CD4-positive, alpha-beta T cell treated with Interleukin-4 for 1 hour (primary cell): ENCODE measurements at places on chromosomes 4 and X.

GRCh38 chr4:158189422-158189821 is 16.6 kb upstream of the GASK1B start:
- no peak for DNase-seq

GRCh38 chr4:70326052-70326451 is 8.7 kb upstream of the CABS1 start:
- DNase-seq = no peak

GRCh38 chr4:101104312-101105052 is 242.8 kb downstream of the PPP3CA start:
- no peak for DNase-seq

GRCh38 chr4:169791527-169792156 is 33.9 kb upstream of the HPF1 start:
- peak; percentile 5 for DNase-seq

DNA sequence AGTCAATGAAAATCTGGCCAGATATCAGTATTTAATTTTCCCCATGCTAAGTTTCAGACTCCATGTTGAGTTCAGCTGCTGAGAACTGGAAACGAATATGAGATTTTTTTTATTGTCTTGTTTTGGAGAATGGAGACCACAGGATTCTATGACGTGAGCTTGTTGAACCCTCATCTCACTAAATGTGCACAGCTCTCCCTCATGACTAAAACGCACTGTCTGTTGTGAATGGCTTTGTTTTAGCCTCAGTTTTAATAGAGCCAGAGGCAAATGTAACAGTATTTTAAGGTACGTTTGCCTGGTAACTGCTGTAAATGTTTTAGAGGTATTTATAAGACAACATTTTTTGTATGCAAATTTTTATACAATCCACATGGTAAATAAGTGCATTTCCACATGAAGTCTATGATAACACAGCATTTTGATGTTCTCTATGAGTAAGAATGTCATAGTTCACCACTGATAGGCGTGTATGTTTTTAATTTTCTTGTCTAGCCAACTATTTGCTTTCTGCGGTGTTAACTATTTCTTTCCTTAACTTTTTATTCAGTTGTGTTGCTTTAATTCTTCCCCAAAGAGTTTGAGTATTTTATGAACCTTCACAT is 1159.3 kb upstream of the TENM3 start:
- DNase-seq = no peak

GRCh38 chr4:125891597-125892258 is 577.0 kb downstream of the FAT4 start:
- no peak for DNase-seq

DNA sequence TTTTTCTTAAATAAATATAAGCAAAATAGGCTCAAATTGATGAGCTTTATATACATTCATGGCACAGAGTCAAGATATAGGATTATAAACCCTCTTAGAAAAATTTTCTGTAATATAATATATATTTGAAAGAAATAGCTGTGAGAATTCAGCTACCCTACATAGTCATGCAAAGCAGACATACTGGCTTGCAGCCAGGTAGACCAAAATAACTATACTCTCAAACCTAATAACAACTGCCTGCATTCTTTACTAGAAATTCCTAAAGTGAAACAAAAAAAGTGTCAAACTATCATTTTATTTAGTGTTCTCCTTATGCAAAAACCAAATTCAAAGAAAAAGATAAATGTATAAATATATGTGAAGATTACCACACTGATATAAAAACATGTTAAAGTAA is 1390.2 kb downstream of the C4orf33 start:
- no peak for DNase-seq

DNA sequence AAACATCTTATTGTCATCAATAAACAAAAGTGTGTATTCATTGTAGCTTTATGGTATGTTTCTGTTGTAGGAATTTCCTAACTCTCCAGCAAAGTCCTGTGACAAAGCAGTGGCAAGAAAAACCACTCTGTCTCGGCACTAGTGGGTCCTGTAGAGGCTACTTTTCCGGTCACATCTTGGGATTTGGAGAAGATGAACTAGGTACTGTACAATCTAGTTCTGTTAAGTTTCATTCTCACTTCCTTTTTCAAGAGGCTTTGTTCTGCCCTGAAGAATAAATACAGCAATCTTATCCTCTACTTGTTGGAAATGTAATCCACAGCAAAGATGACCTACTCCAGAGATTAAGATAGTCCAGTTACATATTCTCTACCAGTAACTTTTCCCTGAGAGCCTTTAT is 69.3 kb downstream of the HHIP start:
- DNase-seq = no peak

DNA sequence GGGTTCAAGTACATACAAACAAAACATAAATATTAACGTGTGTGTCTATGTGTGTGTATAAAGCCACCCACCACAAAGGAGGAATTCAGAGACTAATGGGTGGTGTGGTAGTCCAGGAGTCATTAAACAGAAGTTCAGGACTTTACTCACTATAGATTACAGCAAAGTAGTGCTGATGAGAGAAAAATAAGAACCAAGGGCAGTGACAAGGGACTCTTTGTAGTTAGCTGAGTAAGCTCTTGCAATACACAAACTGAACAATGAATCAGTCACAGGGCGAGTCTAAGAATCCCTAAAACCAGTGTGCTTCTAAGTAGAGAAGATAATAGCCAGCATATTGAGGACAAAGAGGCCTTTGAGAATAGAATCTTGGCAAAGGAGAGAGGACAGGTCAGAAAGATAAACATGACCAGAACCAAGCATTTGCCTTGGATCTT is 232.4 kb downstream of the PPP3CA start:
- DNase-seq = no peak

GRCh38 chr4:122772986-122773385 is 40.5 kb downstream of the BBS12 start:
- no peak for DNase-seq

DNA sequence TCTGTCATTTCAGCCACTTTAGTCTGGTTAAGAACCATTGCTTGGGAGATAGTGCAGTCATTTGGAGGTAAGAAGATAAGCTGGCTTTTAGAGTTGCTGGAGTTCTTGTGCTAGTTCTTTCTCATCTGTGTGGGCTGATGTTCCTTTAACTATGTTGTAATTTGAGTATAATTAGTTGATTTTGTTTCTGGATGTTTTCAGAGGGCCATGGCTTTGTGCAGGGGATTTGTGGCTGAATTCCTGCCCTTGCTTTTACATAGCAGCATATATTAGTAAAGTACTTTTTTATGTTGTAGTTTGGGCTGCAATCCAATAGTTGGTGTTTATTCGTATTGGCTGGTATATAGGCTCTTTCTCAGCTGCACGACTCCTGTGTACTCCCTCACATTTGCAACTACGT is 339.6 kb downstream of the ANKRD50 start:
- no peak for DNase-seq

GRCh38 chr4:83241132-83241531 is 43.5 kb downstream of the COQ2 start:
- DNase-seq = no peak

GRCh38 chr4:116387937-116388474 is 697.4 kb downstream of the TRAM1L1 start:
- no peak for DNase-seq

- no peak for DNase-seq
Measured at GRCh38 chr4:13877626-13878025, 250.1 kb upstream of the BOD1L1 start.

GRCh38 chr4:5893004-5893580 is at the start of gene CRMP1:
Gene CRMP1 (minus strand): TSS chr4:5893086. CDS start chr4:5892969, 117 bp downstream.
- no peak for DNase-seq

GRCh38 chrX:18793601-18794089 is 86.2 kb downstream of the PPEF1 start:
- no peak for DNase-seq

DNA sequence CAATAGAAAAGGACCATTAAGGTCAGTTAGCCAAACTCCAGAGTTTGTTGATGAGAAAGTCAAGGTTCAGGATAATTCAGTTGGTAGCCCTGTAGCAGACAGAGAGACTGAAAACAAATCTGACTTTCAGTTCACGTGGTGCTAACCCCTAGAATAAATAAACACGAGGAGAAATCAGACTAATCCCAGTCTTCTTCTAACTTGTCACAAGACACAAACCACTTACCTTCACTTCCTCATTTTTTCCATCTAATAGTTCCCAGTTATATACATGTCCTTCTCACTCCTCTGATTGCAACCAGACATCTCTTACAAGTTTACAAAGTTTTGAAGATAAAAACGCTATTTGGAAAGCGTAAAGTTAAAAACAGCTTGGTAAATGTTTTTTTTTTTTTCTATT is 7.7 kb downstream of the TLR7 start:
- DNase-seq = no peak

- DNase-seq = no peak
Measured at GRCh38 chr4:98779088-98779487, 120.7 kb upstream of the TSPAN5 start.

GRCh38 chrX:110321081-110321480 is 3.2 kb upstream of the AMMECR1 start:
- DNase-seq = no peak

- DNase-seq = no peak
Measured at GRCh38 chr4:41181037-41181436, 33.3 kb downstream of the APBB2 start.

DNA sequence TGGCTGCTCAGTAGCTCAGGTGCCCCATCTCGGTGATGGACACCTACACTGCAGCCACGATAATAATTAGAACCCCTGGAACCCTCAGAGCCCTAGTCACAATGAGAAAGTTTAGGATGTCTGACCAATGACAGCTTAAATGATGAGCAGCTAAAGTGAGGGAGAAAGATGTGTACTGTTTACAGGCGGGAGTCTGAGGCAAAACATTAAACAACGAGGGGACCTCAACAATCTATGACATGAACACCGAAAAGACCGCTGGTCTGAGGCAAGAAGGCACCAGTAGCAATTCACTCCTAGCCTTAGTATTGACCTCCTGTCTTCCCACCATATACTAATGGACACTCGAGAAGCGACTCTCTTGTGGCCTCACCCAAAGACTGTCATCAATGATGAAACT is 369.5 kb upstream of the SMIM31 start:
- DNase-seq = no peak

GRCh38 chr4:1310031-1310795 is 20.5 kb downstream of the MAEA start:
- DNase-seq = no peak

GRCh38 chrX:41449615-41450014 is 2.5 kb downstream of the NYX start:
- DNase-seq = no peak

DNA sequence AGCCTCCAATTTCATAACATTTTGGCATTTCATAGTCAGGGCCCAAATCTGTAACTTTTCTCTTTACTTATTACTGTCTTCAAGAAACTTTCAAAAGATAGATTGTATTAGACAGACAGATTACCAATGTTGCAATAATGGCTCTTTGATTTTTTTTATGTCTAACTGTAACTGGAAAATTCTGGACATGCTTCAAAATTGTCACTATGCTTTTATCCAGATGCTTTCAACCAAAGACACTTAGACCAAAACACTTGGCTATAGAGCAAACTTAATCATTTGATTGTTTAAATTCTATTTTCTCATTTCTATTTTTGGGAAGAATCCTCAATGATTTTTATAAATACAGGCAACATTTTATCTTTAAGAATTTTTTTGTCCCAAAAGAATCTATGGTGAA is 10.4 kb downstream of the ZXDA start:
- DNase-seq = no peak

DNA sequence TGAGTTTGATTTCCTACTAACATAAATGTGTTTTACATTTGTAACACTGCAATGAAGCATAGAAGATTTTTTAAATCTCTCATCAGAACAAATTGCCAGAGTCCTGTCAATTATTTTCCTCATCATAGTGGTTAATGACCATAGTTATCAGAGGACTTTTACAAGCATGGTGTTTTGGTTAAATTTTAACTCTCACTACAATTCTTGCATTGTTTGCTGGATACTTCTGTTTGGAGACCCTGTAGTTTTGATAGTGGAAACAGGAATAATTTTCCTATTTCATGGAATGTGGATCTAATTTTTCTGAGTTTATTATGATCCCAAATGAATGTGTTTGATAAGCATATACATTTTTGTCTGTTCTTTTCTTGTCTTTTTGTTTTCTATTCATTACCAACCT is 16.8 kb downstream of the NIPAL1 start:
- no peak for DNase-seq

DNA sequence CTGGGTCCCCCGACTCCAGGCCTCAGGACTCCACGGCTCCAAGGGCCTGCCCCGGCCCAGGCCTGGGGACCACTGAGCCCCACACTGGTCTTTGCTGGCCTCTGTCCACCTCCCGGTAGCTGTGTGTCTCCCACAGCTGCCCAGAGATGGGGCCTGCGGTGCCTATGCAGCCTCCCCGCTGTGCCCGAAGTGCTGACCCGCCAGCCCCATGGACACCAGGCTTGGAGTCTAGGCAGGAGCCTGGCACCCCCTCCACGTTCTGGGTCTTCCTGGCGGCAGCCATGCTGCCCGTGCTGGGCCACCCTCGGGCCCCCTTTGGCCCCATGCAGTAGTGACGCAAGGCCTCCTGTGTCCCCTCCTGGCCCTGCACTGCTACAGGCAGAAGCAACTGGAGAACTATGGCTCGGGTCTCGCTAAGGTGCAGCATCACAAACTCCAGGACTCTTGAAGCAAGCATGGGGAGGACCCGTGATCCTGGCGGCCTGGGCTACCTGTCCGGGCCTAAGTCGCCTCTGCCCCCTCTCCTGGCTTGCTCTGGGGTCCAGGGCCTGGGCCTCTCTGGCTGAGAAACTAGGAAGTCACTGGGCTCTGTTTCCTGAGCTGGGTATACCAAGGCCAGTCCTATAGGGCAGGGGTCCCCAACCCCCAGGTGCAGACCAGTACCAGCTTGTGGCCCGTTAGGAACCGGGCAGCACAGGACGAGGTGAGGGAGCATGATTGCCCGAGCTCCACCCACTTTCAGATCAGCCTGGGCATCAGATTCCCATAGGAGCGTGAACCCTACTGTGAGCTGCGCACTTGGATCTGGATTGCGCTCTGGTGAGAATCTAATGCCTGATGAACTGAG is 917 bp downstream of the MYL5 start:
- DNase-seq = no peak

DNA sequence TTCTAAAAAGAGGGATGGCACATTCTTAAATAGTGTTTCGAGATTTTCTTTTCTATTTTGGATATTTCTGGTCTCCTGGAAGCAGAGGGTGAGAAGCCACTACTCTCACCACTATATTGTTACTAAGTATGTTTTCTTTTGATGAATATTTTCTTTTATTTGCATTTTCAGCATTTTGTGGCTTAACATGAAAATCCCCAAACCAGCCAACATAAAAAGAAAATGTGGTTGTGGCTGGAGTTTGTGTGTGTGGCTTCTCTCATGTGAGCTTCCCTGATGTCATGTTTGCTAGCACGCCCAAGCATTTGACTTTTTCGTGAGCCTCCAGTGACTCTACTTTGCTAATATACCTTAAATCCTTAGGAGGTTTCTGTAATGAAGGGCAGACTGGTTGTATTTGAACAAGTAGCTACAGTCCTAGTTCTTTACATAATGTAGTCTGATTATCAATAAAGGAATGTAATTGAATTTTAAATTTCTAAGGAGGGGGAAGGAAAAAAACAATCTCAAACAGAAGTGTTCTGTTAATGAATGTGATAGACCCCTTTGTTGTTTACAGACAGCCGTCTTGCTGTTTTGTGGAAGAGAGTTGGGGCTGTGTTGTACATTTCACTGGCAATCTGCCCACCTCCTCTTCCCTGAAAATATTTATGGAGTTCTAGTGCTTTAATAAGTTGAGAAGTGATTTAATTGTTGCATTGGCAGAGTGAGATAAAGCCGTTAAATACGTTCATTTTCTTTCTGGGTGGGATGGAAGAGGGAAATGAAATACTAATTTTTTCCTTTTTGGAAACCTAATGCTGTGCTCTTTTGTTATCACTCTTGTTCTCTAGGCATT is 114.6 kb downstream of the ARHGAP10 start:
- no peak for DNase-seq
